ENCODE measurements at places on chromosomes 11 and 22.

DNA sequence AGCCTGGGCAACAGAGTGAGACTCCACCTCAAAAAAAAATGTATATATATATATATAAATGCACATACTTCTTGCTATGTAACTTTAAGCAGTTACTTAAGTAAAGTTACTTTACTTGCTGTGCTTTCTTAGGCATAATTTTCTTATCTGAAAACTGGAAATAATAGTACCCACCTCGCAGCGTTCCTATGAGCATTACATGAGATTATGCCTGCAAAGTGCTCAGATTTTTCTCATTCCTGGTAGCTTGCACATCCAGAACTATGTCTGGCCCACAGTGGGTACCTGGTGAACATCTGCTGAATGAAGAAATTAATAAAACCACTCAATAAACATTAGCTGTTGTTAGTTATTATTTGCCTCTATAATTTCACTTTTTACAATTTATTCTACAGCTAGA, 6.1 kb upstream of the ROBO3 start:
- DNase-seq, result no peak

DNA sequence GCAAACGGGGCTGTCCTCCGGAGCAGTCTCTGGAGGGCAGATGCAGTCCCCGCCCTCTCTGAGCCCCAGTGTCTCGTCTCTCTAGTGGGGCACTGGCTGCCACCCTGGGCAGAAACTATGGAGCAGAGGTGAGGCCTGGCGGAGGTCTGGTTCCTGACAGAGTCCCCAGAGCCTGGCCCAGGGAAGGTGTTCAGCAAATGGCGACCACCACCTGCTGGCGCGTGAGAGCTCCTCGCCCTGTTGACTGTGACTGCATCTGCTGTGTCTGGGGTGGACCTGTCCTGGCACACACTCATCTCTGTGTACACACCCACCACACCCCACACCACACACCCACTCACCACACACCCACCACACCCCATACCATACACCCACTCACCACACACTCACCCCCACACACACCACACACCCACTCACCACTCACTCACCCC, 18.3 kb upstream of the TTLL12 start:
- no peak for DNase-seq

DNA sequence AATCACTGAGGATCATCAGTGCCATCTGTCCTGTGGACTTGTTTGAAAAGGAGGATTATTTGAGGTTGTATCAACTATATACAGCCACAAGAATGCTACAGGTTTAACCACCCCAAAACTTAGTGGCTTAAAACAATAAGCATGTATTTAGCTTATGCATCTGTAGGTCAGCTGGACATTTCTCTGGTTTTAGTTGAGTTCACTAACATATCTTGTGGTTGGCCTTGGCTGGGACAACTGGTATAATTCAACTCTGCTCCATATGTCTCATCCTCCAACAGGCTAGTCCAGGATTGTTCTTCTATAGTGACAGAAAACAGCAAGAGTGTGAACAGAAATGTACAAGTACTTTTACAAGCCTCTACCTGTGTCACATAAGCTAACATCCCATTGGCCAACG, 49.9 kb upstream of the SOX6 start:
- no peak for DNase-seq

- DNase-seq, result no peak
These were observed 39.4 kb upstream of the GGTLC2 start for GRCh38 chr22:22605074-22605404.

GRCh38 chr22:37746366-37747079, 49.7 kb downstream of the TRIOBP start:
- DNase-seq, result no peak

DNA sequence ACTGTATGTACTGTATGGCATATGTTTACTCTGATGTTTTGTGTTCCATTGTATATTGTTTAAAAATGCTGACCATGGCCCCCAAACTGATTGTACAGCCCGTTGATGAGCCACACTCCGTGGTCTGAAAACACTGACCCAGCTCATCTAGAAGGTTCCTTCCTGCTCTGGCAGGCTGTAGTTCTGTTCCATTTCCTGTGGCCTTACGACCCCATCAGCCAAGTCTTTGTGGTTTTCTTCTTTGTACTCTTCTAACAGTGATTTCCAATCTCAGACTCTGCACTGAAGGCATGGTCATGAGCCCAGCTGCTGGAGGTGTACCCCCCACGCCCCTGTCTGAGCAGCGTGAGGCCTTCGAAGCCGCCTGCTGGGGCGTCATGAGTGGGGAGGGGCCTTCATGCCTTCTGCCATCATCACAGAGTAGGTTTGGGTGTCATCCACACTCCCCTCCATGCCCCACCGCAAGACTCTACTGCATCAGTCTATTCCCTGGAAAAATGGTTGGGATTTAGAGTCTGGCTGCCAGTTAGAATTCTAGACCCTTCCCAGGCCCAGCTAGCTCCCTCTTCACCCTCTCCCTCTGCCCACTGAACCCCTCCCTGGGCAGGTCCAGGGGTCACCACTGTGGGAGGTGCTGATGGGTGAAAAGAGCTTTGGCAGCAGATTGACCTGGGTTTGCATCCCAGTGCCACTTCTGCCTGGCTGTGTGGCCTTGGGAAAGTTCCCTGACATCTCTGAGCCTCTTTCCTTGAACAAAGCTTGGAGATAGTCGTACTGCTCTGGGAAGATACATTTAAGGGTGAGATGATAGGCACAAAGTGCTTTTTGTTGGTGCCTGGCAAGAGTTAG, 11.3 kb upstream of the C11orf96 start:
- no peak for DNase-seq

DNA sequence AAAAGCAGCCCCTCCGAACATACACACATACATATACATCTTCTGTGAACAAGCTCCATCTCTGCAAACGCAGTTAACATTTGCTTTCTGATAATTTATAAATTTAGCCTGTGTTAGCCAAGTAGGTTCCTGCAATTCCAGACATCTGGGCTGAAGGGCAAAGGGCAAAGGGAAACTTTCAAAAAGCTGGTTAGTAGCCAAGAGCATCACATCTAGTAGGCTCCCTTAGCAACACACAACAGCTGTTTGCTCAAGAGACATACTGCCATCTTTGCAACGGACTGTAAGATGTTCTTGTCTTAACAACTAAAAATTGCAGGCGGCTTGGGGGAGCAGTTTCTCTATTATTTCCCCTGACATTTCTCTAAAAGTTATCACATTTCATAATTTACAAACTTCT, 134.9 kb downstream of the RBFOX2 start:
- DNase-seq, result no peak

GRCh38 chr11:130732476-130732875, 183.8 kb downstream of the SNX19 start:
- DNase-seq, result no peak

- DNase-seq, result no peak
These were observed 18.1 kb upstream of the SCARF2 start for GRCh38 chr22:20455709-20456063.
